ENCODE measurements at places on chromosomes 1 and 21.

DNA sequence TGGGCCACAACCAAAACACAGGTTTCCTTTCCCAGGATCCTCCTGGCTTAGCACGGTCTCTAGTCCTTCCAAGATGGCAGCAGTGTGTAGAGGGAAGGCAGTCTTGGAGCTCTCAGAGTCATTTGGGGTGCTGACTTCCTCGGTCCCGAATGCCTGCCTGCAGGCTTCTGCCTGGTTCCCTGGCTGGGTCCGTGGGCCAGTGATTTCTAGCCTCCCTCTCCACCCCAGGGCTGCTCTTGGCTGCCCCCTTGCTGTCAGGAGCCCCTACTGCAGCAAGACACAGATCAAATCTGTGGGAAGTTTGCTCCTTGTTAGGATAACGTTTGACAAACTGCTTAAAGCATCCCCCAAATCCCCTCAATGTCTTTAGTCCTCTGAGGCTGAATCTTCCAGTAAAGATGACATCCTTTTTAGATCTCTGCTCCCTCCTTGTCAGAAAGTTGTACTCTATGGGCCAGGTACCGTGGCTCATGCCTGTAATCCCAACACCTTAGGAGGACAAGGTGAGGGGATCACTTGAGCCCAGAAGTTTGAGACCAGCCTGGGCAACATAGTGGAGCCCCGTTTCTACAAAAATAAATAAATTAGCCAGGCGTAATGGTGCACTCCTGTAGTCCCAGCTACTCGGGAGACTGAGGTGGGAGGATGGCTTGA is 272.5 kb downstream of the RRAGC start:
- DNase-seq = peak; percentile 9

DNA sequence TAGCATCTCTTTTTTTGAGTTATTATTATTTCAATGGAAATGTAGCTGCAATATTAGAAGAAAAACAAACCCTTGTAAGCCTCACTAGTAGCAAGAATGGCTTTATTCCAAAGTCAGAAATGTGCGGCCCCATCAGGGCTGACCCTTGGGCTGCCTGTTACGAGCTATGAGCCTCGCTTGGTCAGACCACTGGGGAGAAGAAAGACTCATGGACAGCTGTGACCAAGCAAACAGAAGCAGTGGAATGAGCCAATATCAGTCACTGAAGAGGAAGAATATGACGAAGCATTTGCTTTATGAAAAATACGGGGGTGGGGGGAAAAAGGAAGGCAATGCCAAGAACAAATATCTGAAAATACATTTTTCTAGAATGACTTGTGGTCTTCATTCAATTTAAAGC is 504.5 kb downstream of the LMO4 start:
- no peak for DNase-seq

- no peak for DNase-seq
Observed at GRCh38 chr1:239677362-239677761, 291.0 kb downstream of the CHRM3 start.

DNA sequence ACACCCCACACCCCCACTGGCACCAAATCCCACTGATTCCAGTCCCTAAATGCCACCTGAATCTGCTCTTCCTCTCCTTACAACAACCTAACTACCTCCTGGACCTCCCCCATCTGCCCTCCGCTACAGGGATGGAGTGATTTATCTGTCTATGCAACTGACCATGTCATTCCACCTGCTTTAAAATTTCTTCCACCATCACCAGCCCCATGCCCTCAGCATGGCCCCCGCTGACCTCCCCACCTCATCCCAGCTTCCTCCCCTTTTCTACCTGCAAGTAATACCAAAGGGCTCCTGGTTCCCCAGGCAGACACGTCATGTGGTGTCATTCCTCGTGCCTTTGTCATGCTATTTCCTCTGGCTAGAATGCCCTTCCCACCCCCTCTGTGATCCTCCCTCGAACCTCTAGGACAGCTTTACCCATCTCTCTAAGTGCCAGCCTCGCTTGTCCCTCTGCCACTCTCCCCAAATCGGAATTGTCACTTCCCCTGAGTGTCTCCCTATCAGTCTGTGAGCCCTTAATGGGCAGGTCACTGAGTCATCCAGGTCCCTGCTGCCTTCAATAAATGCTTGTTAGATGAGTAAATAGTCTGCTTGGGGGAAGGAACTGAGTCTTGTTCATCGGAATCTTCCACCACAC is 3.7 kb downstream of the GJB4 start:
- DNase-seq = peak; percentile 23

GRCh38 chr21:21111309-21111920 is 113.2 kb downstream of the NCAM2 start:
- DNase-seq = no peak

GRCh38 chr21:42164818-42165217 is 54.1 kb upstream of the ABCG1 start:
- no peak for DNase-seq

GRCh38 chr1:232393444-232394146 is 236.3 kb downstream of the SIPA1L2 start:
- no peak for DNase-seq

DNA sequence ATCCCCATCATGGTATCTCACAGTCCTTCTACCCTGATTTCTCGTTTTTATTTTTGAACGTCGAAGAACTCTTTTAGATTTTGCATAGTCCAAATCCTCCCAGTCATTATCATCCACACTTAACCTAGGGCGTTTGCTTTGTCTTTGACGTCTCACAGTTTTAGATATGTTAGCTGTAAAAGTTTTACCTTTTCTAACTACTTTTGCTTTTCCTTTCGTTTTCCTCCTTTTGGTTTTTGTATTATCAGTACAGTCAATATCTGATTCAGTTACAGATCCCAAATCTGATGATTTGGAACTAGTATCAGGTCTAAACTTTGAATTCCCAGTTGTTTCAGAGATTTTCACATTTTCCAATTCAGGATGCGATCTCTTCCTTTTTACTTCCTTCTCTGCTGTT is 13.1 kb upstream of the PSMG1 start:
- DNase-seq = no peak

DNA sequence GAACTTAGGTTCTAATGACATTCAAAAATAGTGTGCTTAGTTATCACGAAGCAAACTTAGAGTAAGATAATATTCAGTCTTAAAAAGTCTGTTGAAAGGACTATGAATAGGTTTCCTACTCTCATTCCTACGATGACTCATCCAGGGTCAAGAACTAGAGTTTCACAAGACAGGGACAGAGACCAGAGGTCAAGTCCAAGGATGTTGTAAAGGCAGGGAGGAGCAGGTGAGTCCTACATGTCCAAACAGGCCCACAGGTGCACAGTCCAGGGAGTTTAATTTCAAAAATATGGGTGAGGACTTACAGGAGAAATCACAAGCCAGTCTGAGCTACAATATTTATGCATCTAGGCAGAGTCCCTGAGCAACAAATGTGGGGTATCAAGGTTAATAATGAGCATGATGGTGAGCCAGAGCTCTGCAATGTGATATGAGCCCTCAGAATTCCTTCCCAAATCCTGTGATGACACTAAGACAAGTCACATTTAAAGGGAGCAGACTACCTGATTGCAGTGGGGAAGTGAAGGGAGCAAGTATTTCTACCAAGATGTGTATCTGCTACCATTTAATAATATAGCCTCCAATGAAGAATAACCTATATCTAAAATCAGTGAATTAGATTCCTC is 100.0 kb upstream of the NRIP1 start:
- DNase-seq = no peak

DNA sequence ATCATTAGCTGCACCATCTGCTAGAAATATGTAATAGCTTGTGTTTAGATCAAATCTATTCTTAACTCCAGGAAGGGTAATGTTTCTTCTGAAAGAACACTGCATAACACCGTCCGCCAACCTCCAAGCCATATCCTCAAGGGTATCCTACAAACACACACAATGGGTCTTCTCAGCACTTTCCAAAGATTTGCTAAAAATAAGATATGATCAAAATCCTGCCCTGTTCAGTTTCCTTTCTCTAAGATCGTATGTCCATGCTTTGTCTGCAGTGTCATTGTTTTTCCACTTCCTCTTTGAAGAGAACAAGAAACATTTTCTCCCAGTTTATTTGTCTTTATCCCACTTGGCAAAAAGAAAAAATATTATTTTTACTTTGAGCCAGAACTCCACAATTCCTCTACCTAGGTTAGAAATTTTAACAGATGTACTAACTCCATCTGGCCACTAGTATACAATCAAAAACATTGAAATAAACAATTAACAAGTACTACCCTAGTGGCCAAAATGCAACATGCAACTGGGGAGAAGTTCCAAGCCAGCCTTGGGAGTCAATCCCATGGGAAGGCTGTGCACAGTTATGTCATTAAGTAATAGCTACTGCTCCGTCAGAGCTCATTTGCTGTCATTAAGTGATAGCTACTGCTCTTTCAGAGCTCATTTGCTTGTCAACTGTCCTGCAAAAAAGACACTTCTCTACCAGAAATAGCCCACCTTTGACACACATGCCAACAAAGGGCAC is 37.8 kb downstream of the FRRS1 start:
- peak; percentile 24 for DNase-seq

DNA sequence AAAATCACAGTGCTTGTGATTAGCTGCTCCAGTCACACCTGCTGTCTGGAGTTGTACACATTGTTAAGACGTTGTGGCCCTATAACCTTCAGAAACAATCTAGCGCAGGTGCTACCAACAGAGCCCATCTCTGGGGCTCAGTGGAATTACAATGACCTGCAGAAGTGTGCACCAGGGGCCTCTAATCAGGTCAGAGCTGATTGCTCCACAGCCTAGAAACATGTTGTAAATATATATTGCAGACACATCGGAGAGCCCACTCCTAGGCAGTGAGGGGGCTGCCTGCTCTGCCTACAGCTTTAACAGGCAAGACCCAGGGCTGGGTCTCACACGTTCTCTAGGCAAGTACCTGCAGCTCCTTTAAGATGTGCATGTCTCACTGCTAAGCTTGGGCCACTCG is 302.0 kb downstream of the SIPA1L2 start:
- DNase-seq = no peak

- no peak for DNase-seq
Observed at GRCh38 chr1:169367096-169367685, 406 bp downstream of the NME7 start.

DNA sequence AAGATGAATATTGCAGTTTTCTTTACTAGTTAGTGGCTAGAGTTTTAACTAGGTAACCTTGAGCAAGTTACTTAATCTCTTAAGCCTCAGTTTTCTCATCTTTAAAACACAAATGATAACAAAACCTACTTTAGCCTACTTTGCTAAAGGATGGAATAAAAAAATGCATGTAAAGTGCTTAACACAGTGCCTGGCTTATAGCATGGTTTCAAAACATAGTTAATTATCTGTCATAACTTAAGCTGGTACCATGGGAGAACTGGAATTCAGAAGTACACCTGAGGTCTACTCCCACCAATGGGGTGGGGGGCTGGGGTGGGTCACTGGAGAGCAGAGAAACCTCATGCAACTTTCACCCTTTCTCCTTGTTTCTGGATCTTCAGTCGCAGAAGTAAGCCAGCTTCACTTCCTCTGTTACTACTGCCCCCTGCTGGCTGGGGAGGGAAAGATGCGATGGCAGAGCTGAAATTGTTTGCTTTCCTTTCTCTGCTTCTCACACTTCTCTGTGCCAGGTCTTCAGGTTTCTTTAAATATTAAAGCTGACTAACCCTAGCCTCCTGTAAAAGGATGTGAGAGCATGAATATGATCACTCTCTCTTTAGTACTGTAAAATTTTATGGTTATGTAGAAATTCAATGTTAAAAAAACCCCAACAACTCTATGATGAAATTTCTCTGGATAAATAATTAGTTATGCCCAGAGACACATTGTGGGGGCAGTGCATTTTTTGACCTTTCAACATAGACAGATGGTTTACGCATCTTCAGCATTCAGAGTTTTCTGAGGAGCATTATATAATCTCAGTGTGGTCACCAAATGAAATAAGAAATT is 324.2 kb downstream of the HLX start:
- DNase-seq = peak; percentile 74

GRCh38 chr1:154720328-154721297 is 112.6 kb upstream of the ADAR start:
- peak; percentile 18 for DNase-seq

DNA sequence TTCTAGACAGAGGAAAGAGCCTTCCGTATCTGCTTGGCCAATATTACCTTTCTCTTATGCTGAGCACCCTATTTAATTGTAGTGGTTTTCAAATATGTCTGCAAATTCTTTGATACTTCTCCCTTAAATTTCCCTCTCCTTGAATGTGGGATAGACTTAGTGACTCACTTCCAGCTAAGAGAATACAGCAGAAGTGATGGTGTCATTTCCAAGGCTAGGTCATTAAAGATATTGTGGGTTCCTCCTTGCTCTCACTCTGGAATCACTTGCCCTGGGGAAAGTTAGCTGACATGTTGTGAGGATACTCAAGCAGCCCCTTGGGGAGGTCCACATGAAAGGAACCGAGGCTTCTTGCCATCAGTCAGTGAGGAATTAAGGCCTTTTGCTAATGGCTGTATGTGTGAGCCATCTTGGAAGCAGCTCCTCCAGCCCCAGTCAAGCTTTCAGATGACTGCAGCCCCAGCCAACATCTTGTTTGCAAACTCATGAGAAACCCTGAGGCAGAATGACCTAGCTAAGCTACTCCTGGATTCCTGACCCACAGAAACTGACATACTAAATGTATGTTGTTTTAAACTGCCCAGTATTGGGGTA is 8.1 kb upstream of the CITED4 start:
- DNase-seq = no peak

DNA sequence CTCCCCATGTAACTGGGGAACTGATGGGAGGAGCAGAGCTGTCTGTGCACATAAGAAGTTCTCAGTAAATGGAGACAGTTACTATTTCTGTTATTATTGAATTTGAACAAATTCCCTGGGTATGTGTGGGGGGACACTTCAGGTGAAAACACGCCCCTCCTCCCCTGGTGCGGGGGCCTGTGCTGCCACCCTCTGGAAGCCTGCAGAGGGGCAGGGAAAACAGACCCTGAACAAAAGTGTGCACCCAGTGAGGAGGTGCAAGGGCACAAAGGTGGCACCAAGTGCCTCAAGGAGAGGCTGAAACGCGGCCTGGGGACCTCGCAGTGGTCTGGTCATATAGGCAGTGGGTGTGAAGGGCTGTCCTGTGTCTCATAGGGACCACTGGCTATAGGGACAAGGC is 18.2 kb upstream of the NADK start:
- no peak for DNase-seq
